ENCODE measurements at places on chromosomes 13 and 19.

- DNase-seq, result no peak
These were observed 399.6 kb downstream of the DCT start for GRCh38 chr13:94079876-94080275.

DNA sequence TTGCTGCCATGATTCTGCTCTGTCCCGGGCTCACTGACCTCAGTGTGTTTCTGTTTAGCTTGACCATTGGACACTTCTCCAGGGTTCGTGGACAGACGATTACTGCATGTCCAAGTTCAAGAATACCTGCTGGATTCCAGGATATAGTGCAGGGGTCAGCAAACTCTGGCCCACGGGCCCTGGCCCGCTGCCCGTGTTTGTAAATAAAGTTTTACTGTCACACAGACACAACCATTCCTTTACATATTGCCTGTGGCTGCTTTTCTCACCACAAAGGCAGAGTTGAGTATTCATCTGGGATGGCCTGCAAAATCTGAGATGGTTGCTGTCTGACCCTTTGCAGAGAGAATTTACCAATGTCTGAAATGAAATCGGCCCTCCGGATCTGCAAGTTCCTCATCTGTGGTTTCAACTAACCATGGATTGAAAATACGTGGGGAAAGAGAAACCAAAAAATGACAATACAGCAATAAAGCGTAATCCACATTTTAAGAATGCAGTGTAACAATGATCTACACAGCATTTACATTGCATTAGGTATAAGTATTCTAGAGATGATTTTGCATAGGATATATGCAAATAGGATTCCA lies 25.9 kb upstream of the F2RL3 start:
- DNase-seq, result no peak

GRCh38 chr19:32457571-32458158 lies 52.1 kb downstream of the DPY19L3 start:
- DNase-seq, result no peak

DNA sequence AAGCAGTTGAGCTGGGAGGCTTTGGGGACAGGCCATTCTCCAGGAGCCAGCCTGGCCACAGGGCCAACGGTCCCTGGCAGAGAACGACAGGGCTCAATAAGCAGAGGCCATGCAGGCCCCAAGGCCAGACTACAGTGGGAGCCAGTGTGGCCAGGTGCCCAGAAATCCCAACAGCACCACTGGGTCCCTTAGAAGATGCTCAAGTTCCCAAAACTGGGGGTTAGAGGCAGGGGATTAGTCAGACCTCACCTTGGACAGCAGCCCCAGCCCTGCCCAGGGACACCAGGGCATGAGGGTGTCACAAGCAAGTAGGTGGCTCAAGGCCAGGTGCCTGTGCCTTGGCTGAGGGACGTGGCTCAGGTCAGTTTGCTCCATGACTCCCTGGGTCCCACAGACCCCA lies 12.8 kb downstream of the SCGB2B2 start:
- DNase-seq, result no peak

DNA sequence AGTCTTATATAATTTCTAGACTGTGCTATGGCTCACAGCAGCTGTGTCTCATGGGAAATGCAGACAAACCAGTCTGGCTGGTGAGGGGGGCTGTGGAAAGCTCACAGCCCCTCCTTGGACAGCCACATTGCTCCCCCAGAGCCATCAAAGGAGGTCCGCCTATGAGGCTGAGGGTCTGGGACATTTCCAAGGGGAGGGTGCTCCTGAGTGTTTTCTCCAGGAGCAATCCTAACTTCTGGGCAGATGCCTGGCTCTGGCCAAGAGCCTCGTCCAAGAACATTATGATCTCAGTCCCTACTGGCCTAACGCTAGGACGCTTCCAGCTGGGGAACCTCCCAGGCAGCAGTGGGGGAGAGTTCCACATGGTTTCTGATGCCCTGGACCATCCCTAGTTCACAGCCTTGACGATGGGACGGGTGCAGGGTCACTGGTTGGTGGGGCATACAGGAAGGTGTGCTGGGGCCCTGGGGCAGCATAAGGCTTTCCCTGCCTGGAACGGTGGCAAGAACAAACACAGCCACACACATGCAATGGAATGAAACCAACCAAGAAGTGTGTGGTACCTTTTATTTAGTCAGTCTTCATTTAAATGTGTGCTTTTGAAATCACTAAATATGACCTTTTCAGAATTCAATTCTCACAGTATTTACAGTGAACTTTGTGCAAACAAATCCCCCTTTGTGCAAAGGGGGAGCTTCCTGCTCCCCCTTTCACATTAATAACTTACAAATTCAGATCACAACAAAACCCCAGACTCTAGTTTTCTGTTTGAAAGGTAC lies 60.6 kb downstream of the CDADC1 start:
- DNase-seq, result no peak

DNA sequence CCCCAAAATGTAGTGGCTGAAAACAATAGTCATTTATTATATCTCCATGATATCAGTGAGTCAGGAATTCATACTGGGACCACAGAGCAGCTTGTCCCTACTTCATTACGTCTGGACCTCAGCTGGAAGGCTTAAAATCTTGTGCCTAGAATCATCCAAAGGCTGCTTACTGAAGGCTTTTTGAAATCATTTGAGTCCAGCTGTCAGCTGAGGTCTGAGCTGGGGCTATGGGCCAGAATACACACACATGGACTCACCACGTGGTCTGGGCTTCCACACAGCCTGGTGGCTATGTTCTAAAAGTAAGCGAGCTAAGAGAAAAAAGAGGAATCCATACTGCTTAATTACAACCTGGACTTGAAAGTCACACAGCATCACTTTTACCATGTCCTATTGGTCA lies 209.2 kb downstream of the KCTD12 start:
- peak; percentile 65 for DNase-seq

DNA sequence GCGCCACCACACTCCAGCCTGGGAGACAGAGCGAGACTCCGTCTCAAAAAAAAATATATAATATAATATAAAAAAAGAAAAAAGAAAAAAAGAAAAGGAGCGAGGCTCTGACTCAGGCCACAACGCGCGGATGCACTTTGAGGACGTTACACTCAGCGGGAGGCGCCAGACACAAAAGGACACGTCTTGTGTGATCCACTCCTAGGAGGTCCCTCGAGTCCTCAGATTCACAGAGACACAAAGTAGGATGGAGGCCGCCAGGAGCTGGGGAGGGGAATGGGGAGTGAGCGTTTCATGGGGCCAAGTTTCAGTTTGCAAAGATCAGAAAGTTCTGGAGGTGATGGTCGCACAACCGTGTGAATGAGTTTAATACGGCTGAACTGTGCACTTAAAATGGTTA lies 8.5 kb upstream of the ABHD17A start:
- no peak for DNase-seq

- no peak for DNase-seq
These were observed 302.0 kb upstream of the MIR17HG start for GRCh38 chr13:91045351-91046034.

GRCh38 chr19:5567360-5567969 lies at the start of gene TINCR:
TINCR (minus strand) TSS chr19:5567953.
- no peak for DNase-seq

- no peak for DNase-seq
These were observed 120.7 kb downstream of the ZNF429 start for GRCh38 chr19:21626091-21626490.

GRCh38 chr13:50596776-50597203 lies 246.7 kb downstream of the DLEU7 start:
- DNase-seq, result no peak

DNA sequence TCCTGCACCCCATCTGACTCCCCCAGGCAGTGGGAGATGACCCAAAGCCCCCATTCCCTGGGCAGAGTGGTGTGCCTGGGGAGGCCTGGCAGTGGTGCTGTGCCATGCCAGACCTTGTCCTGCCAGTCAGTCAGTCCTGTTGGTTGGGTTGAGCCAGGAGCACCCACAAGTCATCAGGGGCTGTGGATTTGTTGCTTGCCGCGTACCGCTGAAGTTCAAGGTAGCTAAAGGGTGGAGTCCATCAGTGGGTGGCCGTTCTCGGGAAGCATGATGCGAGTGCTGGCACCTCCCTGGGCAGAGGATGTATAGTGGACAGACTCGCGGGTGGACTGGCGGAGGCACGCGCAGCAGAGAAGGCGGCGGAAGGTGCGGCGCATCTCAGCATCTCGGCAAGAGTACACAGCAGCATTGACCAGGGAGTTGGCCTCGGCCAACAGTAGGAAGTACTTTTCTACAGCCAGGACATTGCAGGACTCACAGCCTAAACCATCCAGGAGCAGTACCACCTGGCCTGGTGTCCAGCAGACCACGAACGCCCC lies 3.9 kb downstream of the LPAR2 start:
- DNase-seq, result no peak

GRCh38 chr19:7783991-7784423 lies 21.0 kb downstream of the CLEC4M start:
- DNase-seq, result no peak

DNA sequence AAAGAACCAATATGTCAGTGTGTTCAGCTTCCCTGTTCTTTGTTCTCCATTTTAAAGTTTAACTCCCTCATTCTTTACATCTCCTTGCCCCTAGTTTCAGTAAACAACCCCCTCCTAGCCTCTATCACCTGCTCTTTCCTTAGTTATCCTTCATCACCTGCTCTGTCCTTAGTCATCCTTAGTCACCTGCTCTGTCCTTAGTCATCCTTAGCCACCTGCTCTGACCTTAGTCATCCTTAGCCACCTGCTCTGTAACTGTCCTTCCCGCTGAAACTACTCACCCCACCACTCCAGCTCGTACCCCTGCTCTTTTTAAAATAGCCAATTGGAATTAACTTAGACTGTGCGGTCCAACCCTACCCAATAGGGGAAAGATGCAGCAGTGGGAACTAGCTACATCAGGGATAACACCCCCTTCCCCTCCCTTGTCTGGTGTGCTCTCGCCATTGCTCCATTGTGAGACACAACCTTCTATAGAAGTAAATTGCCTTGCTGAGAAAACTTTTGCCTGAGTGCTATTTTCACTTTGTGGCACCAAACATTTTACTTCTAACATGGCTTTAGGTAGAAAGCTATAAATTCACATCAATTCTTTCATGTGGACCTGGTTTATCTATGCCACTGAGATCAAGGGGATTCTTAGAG lies 16.2 kb downstream of the EDNRB start:
- DNase-seq, result no peak

- DNase-seq, result no peak
These were observed 3.8 kb upstream of the CDC37 start for GRCh38 chr19:10407096-10407495.

- no peak for DNase-seq
These were observed 36.7 kb upstream of the WDFY2 start for GRCh38 chr13:51547425-51548176.

DNA sequence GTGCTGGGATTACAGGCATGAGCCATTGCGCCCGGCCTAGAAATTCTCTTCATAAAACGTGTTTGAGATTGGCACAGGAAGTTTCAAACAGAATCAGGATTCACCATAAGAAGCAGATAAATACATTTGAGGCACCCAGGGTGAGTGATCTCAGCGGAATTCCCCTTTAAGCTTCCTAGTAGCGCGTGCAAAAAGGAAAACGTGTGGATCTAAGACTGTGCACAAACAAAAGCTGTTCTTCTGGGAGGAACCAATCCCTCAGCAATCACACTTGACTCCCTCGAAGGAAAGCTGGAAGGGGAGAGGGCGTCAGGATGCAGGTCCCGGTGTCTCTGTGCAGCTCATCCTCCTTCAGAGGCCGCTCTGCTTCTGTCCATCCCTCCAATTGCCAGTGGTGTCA lies 15.5 kb downstream of the MCF2L start:
- no peak for DNase-seq

DNA sequence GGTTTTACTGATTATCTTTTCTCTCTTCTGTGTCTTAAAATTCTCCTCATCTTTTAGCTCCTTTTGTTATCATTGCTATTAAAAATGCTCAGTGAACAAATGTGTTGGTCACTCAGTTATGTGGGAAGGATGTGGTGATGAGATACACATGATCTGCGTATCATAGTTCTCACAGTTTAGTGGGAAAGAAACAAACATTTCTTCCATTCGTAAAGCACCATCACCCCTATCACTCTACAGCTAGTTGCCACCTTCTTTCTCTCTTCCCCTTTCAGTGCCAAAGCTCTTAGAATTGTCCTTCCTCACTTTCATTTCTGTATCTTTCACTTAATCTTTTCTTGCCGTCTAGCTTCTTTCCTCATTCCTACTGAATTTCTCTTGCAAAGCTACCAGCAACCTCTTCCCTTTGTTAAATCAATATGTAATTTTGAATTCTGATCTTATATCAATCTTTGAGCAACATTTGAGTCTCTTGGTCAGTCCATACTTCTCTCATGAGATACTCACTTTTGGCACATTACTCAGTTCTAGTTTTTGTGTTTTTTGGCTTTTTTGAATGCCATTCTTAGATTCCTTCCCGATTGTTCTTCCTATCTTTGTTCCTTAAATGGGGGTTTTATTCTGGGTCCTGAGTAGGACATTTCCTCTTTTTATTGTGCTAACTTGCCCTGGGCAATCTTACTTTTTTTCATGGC lies 122.3 kb downstream of the PCCA start:
- DNase-seq, result no peak

GRCh38 chr19:34131100-34131499 lies 41.2 kb upstream of the LSM14A start:
- DNase-seq, result no peak

DNA sequence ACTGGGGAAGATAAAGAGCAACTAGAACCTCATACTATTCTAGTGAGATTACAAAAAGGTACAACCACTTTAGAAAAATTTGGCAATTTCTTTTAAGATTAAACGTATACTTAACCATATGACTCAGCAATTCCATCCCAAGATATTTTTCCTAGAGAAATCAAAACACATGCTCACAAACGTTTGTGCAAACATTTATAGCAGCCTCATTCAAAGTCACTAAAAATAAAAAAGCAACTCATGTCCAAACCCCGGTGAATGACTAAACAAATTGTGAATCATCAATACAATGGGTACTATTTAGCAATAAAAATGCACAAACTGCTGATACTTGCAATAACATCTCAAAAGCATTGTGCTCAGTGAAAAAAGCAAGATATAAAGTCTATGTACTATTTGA lies 121.5 kb downstream of the FRY start:
- DNase-seq, result peak; percentile 61

- no peak for DNase-seq
These were observed 245.9 kb downstream of the PCDH9 start for GRCh38 chr13:66984241-66984640.

- DNase-seq, result peak; percentile 23
These were observed 154.2 kb upstream of the MAB21L1 start for GRCh38 chr13:35630551-35631275.

GRCh38 chr13:112469071-112469745 lies 93.1 kb downstream of the SPACA7 start:
- DNase-seq, result no peak

DNA sequence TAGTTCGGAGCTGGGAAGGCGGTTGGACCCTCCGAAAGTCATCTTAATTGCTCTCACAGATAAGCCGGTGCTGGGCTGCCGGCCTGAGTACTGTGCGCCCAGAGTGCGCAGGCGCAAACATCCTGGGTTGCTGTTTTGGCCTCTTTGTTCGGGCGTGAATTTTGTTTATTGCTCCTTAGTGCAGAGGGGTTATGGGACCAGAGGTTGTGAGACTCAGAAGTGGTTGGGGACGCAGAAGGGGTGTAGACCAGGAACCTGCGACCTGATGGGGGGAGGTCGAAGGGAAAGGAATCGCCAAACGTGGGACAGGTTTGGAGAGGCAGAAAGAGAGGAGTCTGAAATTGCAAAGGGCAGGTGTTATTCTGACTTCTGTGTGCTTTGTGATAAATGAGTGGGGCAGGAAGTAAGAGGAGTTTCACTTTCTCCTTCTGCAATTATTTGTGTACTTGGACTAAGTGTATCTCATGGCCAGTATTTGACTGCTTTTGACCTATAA lies 607 bp upstream of the ZNF566 start:
- DNase-seq, result peak; percentile 82

- no peak for DNase-seq
These were observed 159.2 kb downstream of the SLC7A1 start for GRCh38 chr13:29436291-29436690.
